ENCODE measurements at places on chromosomes 3 and 15.

GRCh38 chr3:8509961-8510360 is 8.3 kb downstream of the LMCD1 start:
- DNase-seq, result no peak

DNA sequence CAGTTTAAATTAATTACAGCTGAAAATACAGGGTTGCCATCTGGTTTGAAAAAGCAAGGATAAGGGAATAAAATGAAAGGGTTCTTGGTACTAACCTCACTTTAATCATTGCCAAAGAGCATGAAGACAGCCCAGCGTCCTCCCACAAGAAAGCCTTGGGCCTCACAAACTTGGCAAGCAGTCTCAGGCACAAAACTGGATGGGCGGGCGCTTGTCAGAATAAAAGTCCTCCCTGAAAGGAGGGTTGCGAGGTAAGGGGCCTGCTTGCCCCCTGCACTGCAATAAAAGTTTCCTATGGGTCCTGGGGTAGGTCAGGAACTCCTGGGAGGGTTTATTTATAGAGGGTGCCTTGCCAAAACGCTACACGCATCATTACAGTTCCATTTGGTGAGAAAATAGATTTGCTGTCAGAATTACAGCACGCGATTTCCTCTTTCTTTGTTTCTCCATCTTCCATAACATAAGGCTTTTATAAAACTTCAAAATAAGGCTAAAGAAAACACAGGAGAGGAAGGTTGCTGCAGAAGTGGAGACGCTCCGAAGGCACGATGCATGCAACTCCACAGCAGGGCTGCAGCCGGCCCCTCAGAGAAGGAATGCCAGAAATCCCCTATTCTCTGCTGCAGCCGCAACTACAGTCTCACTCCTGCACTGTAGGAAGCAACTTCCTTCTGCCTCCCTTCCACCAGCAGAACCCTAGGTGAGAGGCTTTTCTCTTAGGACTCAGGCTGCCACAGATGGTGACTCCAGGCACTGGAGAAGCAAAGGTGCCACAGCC is 61.3 kb downstream of the VGLL4 start:
- DNase-seq, result no peak

- DNase-seq, result no peak
Measured at GRCh38 chr3:183883291-183884096, 1.2 kb downstream of the PARL start.

GRCh38 chr15:59473226-59473625 is 35.2 kb downstream of the FAM81A start:
- no peak for DNase-seq

GRCh38 chr3:134713671-134714070 is 62.8 kb upstream of the KY start:
- DNase-seq, result no peak

DNA sequence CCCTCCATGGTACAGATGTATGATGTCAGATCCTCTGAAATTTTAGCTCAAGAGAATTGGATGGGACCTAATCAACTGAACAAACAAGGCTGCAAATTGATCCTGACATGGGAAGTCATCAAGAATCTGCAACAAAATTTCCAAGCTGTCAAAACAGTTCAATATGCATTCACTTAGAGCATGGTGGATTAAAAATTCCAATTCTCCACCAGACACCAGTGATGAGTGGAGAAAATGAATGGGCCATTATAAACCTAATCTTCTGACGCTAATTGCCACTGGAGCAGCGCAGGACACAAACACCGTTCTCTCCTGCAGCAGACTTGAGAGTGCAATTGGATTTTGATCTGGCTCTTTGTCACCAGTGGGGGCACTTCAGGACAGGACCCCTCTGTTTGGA is 94.2 kb downstream of the MINAR1 start:
- DNase-seq, result peak; percentile 68

DNA sequence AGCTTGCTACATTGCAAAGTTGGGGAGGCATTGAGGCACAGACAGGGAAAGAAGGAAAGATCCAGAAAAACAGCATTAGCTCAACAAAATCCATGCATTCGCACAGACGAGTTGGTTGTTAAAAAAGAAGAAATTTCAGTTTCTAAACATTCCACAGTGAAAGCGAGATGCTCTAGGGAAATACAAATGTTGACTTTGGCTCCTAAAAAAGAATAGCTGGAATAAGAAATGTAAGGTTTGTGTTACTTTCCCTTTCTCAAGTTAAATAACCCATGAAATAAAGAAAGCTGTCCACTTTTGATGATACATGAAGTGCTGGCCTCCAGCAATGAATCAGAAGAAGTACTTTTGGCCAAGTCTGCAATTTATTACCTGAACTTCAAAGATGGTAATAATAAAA is 465.1 kb downstream of the ERC2 start:
- no peak for DNase-seq

DNA sequence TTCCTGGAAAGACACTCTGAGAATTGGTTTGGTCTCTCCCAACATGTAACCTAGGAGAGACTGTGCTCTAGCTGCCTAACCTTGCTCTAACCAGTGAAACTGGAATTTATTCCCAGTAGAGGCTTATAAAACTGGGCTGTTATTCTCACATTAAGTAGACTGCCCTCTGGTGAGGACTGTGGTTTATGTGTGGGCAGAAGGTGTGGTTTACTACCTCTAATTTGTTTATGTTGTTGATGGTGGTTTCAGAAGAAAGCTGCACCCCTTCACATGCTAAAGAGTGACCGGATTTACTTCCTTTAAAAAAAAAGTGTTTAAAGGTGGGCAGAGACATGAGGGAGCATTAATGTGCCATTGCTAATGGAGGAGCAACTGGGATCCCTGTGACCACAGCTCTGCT is 273.2 kb downstream of the MECOM start:
- no peak for DNase-seq

- peak; percentile 76 for DNase-seq
Measured at GRCh38 chr3:73622091-73622805, 2.5 kb downstream of the PDZRN3 start.

GRCh38 chr3:141575879-141576743 is 89.3 kb downstream of the RASA2 start:
- no peak for DNase-seq

DNA sequence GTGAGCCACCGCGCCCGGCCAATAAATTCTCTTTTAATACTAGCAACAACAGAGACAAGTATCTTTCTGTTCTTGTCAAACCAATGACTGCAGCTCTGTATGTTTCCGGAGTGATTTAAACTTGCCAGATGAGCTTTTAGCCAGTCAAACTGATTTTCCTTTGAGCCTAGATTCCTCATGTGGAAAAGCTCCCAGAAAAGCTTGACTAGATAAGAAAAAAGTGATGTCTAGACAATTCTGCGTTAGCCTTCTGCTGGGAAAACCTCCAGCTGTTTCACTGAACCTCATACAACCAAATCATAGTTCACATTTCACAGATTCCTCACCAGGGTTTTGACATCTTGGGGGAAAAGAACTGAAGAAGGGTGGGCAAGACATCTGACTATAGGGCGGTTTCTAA is 78.6 kb downstream of the MAGI1 start:
- no peak for DNase-seq

- DNase-seq, result no peak
Measured at GRCh38 chr15:99708563-99708962, 24.7 kb downstream of the LYSMD4 start.

DNA sequence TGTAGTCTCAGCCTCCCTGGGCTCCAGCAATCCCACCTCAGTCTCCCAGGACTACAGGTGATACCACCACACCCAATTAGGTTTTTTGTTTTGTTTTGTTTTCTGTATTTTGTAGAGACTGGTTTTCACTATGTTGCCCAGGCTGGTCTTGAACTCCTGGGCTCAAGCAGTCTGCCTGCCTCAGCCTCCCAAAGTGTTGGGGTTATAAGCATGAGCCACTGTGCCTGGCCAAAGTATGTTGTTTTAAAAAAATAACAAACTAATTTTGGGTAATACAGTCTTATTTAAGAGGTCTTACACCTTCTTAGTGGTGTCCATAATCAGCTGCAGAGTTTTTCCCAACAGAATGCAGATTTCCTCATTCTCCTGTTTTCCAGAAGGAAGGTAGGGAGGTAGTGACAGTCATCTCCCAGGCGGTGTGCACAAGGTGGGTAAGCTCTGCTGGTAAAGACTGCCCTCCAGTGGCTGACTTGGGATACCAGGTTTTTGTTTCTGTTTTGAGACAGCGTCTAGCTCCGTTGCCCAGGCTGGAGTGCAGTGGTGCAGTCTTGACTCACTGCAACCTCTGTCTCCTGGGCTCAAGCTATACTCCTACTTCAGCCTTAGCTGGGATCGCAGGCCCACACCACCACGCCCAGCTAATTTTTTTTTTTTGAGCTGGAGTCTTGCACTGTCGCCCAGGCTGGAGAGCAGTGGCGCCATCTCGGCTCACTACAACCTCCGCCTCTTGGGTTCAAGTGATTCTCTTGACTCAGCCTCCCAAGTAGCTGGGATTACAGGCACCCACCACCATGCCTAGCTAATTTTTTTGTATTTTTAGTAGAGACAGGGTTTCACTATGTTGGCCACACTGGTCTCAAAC is 58.4 kb downstream of the MAP6D1 start:
- peak; percentile 69 for DNase-seq

DNA sequence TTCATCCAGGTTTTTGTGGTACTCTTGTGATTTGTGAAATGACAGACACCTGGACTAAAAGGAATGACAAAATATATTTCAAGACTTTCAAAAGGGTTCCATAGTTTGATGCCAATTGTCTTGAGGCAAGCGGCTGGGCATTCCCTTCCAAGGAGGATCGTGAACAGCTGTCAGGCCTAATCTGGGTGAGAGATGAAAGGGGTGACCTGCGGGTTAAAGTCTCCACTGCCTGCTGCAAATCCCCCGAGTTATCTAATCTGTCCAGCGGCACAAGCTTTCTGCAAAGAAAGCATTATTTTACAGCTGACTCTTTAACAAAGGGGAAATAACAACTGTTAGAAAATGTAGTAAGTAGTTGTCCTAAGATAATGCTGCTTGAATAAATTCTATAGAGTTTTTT is 128.7 kb upstream of the MB21D2 start:
- peak; percentile 33 for DNase-seq

DNA sequence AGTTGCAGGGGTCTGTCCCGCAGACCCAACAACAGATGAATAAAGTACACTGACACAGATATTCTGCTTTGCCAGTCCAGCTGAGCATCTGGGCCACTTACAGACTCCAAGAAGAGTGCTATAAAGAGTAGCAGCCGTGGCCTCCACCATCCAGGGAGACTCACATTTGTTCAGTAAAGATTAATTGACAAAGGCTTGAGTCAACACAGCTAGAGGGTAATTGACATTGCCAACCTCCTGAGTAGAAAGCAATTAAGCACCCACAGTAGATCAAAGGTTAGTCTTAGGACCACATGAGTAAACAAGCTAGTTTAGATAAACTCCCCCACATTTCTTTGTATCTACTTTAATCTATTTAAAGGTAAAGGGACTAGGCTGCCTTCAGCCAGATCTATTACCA is 16.3 kb upstream of the CRTC3 start:
- DNase-seq, result no peak

GRCh38 chr3:43343185-43343584 is 56.8 kb downstream of the SNRK start:
- DNase-seq, result no peak

DNA sequence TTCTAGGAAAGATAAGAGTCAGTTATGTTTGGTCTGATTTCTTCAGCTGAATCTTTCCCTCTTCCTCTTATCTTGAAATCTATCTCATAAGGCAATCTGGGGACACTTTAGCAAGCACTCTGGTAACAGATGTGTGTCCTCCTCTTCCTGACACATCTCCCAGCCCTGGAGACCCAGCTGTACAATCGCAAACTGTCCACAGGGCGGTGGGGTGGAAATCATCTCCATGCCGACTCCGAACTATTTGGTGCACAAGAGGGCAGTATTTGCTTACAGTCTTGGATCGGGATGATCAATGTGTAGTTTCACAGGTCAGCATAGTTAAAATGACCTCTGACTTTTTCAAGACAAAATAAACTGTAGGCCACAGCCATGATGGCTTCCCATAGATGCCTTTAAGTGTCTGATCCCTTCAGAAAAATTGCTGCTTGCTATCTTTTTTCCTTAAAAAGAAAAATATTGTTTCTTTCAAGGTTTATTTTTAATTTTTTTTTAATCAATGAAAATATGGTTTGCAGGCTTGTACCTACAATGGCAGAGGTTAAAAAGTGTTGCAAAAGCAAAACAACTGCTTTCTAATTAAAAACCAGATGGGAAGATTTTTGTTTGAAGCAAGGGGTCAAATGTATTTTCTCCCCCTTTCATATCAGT is 17.7 kb downstream of the EEFSEC start:
- peak; percentile 69 for DNase-seq

DNA sequence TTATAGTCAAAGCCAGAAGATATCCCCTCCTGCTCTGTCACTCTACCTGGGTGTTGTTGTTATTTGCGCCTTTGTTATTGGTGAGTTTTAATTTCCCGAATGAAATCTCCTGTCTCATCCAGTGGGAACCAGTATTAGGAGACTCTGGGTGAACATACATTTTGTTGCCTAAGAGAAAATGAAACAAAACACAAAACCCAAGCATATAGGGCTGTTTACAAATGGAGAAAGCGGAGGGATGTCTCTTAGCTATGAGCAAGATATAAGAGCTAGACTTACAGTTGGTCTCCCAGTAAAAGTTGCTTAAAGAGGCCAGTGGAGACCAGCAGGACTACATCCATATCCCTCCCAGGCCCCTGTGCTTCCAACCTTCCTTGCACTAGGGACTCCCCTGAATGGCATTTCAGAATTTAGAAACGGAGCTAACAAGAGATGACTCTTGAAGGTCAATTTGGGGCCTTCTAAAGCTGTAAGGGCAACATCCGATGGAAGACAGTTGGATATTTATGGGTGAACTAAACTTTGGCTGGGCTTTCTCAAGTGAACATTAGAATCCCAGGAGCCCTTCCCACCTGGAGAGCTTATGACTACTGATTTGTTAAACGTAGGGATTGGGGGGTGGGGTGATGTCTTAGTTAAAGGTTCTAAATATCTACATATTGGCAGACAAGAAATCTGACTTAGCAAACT is 2.7 kb downstream of the EOMES start:
- peak; percentile 36 for DNase-seq

Data from retina (tissue), 1 donor.